ENCODE measurements at places on chromosomes 3 and 15.

GRCh38 chr3:55923626-55924025 is 436.5 kb upstream of the WNT5A start:
- no peak for DNase-seq

GRCh38 chr3:41405466-41405865 is 206.2 kb downstream of the CTNNB1 start:
- no peak for DNase-seq

DNA sequence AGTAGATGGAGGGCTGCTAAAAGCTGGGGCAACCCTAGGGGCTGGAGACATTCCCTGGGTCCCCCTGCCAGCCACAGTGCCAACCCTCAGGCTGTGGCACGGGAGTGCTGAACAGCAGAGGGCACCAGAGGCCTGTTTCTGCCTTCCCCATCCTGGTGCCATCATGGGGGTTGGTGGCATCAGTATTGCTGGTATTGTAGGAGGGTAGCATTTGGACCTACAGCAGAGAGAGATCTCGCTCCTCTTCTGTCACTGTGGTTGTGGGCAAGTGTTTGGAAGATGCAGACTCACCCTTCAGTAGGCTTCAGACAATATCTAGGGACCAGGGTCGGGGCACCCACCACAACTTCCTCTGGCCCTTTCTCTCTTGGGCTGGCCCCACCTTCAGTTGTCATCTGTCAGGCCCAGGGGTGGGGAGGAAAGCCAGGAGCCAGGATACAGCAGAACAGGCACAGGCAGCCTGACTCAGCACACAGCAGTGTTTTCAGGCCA is 123.5 kb downstream of the RPLP1 start:
- DNase-seq: peak; percentile 39

- DNase-seq: no peak
Observed at GRCh38 chr15:40927495-40927872, 1.7 kb upstream of the DLL4 start.
